ENCODE measurements at places on chromosomes 5 and 9.

GRCh38 chr5:95110118-95110517 is 174.8 kb downstream of the MCTP1 start:
- DNase-seq = no peak

DNA sequence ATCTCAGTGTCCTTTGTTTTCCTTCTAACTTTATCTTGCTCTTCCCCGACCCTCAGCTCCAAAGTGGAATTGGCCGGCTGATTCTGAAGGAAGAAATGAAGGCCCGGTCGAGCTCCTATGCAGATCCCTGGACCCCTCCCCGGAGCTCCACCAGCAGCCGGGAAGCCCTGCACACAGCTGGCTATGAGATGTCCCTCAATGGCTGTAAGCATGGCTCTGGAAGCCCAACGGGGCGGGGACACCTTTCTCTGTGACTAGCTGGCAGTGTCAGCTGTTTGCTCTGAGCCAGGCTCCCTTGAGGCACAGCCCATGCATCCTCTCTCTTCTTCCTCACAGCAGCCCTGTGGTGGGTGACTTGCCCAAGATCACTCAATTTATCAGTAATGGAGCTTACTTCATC is 23.9 kb upstream of the AFAP1L1 start:
- DNase-seq = no peak

DNA sequence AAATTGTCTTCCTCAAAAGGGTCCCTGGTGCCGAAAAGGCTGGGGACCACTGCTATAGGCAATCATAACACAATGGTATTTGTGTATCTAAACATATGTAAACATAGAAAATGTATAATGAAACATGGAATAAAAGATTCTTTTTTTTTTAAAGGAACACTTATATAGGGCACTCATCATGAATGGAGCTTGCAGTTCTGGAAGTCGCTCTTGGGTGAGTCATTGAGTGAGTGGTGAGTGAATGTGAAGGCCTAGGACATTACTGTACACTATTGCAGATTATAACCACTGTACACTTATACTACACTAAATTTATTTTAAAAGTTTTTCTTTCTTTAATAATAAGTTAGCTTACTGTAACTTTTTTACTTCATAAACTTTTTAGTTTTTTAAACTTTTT is 176.4 kb downstream of the ARRDC3 start:
- no peak for DNase-seq

- no peak for DNase-seq
Observed at GRCh38 chr5:168707716-168708695, 128.8 kb upstream of the PANK3 start.

DNA sequence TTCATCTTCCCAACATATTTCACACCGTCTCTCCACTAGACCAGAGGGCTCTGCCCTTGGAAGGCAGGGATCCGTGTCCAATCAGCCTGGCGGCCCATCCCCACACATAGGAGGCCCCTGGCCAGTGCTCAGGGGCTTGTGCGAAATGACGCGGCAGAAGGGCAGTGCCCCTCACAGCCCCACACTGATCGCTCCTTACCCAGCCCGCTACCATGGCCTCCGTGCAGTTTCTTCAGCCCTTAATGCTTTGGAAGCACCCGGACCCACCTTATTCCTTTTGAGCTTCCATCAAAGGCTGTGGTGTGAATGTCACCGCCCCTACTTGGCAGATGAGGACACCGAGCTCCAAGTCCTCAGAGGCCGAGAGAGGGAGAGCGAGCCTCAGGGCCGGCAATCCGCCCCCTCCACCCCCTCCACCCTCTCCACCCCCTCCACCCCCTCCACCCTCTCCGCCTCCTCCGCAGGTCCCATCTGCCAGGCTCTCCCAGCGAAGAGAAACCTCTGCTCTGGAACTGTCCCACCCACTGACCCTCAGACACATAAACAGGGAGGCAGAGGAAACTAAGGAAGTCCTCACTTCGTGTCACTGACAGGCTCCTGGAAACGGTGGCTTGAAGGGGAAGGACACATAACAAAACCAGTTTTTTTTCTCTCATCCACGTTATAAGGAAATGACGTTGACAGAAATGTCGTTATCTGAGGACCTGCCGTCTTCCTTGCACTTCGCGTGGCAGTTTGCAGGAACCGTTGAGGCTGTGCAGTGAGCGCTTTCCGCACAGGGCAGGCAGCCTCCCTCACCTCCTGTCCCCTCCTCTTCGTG is 13.9 kb downstream of the QSOX2 start:
- DNase-seq = no peak

DNA sequence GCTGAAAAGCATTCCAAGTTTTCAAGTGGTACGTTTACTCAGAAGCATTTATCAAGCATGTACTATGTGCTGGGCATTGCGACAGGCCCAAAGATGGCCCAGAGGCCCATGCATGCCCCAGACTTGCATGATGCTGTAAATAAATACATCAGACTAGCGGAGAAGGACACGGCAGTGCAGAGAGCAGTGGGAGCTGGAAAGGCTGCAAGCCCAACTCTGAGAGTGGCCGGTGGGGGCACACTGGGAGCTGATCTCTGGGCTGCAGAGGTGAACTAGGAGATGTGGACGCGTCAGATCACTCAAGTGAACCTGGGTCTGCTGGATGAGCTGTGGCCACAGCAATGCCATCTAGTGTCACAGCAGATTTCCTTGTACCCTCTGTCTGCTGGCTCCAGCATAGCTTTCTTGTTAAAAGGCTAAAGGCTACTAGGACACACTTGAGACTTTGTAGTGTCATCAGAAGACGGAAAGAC is 246.9 kb downstream of the FANCC start:
- DNase-seq = no peak

GRCh38 chr9:110969971-110970386 is 68.3 kb downstream of the LPAR1 start:
- DNase-seq = no peak

DNA sequence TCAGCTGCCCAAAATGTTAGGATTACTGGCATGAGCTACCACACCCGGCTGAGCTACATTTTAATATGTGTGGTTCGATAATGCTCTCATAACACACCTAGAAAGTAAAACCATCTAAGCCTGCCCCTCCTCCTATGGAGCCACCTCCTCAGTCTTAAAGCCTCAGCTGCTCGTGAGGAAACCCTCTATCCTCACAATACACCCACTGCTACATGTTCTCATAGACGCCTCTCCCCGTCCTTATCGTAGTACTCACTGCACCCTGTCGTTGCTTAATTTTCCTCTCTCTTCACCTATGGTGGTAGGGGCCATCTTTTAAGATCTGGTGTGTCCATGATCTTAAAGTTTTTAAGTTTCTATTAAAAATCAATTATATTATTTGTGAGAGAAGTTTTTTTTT is 72.9 kb downstream of the RCL1 start:
- no peak for DNase-seq

DNA sequence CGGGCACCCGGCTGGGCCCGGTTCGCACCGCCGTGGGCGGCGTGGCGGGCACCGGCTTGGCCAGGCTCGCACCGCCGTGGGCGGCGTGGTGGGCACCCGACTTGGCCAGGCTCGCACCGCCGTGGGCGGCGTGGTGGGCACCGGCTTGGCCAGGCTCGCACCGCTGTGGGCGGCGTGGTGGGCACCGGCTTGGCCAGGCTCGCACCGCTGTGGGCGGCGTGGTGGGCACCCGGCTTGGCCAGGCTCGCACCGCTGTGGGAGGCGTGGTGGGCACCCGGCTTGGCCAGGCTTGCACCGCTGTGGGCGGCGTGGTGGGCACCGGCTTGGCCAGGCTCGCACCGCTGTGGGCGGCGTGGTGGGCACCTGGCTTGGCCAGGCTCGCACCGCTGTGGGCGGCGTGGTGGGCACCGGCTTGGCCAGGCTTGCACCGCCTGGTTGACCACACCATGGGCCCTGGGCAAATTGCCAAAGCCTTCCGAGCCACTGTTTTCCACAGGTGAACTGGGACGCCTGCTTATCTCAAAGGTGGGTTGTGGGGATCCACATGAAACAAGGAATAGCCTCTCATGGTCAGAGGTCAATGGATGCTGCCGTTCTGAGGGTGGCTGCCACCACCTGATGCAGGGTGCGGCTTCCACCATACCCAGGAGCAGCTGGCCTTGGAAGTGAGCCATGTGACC is 28.2 kb downstream of the ADAMTSL2 start:
- DNase-seq = no peak

- DNase-seq = no peak
Observed at GRCh38 chr5:15645381-15646160, 145.6 kb downstream of the FBXL7 start.

- DNase-seq = no peak
Observed at GRCh38 chr5:126965061-126965475, 65.3 kb downstream of the MARCHF3 start.
